ENCODE measurements at places on chromosomes 3 and 15.
A peak's percentile ranks its signal among the peaks of the same experiment; 100 is the strongest.

DNA sequence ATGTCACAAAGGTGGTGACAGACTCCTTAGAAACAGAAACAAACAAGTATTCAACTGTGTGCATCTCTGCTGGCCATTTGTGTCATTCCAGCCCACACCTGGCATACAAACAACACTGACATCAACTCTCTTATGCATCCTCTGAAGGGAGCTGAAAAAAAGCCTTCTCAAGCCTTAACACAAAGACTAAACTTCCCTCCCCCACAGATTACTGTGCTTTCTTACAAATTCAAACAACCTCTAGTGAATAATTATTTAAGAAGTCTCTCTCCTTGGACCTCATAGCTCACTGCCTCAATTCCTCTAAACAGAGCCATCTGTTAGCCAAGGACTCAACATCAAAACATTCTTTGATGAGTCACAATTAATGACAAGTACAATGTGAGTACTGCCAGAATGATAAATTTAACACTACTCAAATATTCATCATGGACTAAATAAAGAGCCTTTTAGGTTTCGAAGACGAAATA lies 132.1 kb downstream of the WDR76 start:
- no peak for DNase-seq

GRCh38 chr3:46138581-46138980 lies 69.5 kb downstream of the CCR1 start:
- no peak for DNase-seq

DNA sequence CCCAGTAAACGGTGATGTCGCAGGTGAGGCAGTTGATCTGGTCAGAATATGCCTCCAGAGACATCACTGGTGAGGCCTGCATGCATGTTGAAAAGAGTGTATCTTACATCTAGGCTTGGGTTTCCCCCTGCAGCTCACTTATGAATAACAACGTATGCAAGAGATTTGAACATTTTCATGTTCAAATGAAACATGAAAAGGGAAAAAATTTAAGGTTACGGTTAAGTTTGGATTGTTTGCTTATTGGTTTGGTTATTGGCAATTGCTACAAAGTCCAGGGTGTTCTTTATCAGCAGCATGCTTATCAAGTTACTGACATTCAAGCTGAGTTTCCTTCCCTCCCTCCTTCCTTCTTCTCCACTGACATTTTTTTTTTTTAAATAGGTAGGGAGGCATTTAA lies 123.2 kb downstream of the IGF1R start:
- no peak for DNase-seq

DNA sequence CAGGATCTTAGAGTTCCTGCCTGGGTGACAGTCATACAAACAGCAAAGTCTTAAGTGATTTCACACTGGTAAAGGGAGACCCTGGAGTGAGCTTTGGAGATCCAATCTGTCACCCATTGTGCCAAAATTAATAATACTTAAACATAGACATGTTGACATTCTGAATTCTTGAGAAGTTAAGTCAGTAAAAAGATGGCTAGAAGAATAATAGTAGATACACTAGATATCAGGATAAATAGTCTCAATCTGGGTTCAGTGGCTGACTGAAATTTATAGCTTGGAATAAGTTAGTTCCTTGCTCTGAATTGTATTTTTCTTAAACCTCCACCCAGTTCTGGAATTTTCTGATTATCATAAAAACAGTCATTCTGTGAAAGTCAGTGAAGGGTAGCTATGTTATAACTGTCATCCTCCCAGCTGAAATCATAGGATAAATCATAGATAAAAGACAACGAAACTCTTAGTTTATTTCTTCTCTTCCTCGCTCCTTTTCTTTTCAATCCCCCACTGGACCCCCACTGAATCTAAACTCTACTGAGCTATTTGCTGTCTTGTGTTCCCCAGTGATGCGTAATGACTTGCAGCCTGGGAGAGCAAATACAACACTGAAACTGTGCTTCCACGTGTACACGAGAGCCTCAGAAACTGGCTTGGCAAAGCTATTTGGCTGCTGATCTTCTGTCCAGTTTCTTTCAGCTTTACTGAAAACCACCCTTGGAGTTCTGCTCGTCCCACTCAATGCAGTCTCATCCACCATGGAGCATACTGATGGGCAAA lies 175.4 kb upstream of the TP63 start:
- no peak for DNase-seq

DNA sequence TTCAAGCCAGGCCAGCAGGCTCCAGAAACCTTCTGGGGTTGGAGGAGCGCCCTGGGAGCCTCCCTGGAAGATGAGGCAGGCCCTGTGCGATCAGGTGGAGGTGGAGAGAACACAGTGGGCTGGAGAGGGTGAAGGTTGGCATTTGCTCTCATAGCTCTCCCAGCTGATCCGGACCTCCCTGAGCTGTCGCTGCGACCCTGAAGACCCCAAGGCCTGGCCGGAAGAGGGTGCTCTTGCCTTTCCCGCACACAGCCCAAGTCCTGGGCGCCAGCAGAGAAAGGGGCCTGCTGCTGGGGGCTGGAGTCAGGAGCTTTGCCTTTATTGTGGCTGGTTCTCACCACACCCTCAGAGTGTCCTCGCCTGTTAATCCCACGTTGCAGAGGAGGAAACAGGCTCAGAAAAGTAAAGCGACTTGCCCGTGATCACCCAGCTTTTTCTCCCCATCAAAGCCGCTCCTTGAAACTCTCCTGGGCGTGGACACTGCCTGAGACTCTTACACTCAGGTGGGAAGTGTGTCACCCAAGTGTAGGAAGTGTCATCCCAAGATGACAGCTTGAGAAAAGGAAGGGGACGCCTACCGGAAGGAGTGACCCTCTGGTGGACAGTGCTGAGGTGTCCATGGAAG lies 8.6 kb upstream of the RPL29 start:
- DNase-seq: no peak

GRCh38 chr15:26109203-26109602 lies 246.1 kb upstream of the ATP10A start:
- DNase-seq: no peak

DNA sequence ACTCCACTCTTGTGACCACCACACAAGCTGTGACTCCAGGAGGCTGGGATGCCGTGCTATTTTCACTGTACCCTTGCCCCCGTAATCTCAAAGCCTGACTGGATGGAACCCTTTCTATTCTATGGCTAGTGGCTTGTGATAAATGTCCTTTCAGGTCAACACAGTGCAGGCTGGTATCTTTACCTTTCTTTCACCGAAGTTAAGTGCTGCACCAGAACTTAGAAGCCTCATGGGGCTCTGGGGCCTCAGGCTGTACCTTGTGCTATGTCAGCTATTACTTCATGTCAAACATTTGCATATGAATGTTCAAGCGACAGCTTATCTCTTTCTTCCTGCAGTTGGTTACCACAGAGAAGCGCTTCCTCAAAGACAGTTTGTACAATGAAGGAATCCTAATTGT lies 66.8 kb downstream of the RPL39L start:
- peak; percentile 40 for DNase-seq

GRCh38 chr3:131110087-131110486 lies 83.4 kb downstream of the NEK11 start:
- no peak for DNase-seq

GRCh38 chr3:175895731-175896130 lies 1036.6 kb downstream of the NAALADL2 start:
- no peak for DNase-seq

DNA sequence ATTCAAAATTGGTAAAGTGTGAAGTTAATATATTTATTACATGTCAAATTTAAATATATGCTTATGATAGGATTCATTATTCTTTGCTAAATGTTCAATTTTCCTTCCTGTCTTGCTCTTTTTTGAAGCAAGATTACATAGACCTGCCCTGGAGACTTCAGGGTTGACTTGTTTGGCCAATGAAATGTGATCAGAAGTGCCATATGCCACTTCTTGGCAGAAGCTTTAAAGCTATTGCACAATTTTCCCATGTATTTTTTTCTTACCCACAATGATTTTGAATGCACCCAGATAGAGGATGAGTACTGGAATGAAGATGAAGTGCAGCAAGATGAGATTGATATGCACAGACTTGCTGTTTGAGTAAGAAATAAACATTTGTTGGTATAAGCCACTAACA lies 406.3 kb upstream of the BCHE start:
- DNase-seq: no peak

- DNase-seq: no peak
These were observed 3.1 kb downstream of the CCDC33 start for GRCh38 chr15:74239051-74239705.

DNA sequence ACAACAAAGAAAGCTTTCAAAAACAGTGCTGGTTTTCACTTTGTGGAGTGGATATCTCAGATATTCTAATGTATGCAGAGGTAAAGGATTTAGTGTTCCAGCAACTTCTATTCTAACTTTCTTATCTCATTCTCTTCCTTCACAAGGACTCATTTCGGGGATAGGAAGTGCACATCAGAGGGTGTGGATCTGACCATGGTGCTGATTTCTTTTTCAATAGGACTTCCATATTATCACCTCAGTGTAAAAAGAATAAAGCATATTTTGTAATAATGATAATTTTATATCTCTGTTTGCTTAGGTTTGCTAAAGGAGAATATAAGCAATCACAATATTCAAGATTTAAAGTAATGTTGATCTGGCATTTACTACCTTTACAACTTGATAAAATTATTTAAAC lies 12.5 kb upstream of the CADM2 start:
- no peak for DNase-seq

- DNase-seq: no peak
These were observed 51.7 kb downstream of the FAM174B start for GRCh38 chr15:92603743-92604470.

GRCh38 chr3:138063416-138063815 lies 52.0 kb downstream of the DZIP1L start:
- DNase-seq: no peak

- DNase-seq: no peak
These were observed 336.3 kb upstream of the CFAP20DC start for GRCh38 chr3:59386165-59386564.

- DNase-seq: no peak
These were observed 110.5 kb upstream of the ADAMTS9 start for GRCh38 chr3:64798316-64798715.

DNA sequence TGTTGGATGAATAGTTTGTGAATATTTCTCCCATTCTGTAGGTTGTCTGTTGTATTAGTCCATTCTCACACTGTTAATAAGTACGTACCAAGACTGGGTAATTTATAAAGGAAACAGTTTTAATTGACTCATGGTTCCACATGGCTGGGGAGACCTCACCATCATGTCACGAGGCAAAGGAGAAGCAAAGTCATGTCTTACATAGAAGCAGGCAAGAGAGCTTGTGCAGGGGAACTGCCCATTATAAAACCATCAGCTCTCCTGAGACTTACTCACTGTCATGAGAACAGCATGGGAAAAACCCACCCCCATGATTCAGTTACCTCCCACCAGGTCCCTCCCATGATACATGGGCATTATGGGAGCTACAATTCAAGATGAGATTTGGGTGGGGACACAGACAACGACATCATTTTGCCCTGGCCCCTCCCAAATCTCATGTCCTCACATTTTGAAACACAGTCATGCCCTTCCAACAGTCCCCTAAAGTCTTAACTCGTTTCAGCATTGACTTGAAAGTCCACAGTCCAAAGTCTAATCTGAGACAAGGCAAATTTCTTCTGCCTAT lies 133.2 kb downstream of the LMLN start:
- no peak for DNase-seq

DNA sequence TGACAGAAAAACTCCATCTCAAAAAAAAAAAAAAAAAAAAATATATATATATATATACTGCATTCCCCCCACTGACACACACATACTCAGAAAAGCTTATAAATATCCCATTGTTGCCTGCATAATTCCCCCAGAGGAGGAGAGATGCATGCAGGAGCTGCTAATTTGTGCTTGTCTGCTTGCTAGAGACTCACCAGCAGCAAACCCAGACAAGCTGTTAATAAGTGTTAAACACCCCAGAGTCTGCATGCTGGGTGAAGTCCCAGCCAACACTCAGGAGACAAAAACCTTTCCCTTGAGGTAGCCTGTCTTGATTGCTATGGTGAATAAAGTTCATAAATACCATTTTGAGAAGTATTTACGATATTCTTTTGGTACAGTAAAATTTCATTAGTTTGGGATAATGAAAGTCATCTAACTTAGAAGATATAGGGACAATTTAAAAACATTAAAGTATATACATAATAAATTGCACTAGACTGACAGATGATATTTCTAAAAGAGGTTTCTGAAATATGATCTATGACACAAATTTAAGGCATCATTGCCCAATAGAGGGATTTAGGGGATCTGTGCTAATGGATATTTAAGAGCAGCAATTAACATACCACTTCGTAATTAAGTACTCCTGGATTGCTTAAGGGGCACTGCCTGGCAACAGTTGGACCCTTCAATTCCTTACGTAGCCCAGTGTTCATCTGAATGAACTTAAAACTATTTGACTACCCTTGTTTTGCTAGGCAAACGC lies 400.0 kb upstream of the C2CD4B start:
- DNase-seq: no peak

GRCh38 chr3:71584394-71585011 lies 975 bp upstream of the FOXP1 start:
- no peak for DNase-seq

GRCh38 chr15:47422881-47423665 lies 294.2 kb upstream of the SEMA6D start:
- peak; percentile 4 for DNase-seq

Data from hematopoietic multipotent progenitor cell (in vitro differentiated cells).